ENCODE measurements at places on chromosomes 2 and 18. TPM values are rescaled to one million over a fixed set of nuclear protein-coding genes. Genes with fewer than 3 reads are reported as not detected.

ICA1L gene
- total RNA-seq: 4.5 TPM

SDC1 gene
- total RNA-seq: 22.3 TPM

- no peak for DNase-seq
Measured at GRCh38 chr2:237874585-237875161, 15.2 kb downstream of the RAMP1 start.

DNA sequence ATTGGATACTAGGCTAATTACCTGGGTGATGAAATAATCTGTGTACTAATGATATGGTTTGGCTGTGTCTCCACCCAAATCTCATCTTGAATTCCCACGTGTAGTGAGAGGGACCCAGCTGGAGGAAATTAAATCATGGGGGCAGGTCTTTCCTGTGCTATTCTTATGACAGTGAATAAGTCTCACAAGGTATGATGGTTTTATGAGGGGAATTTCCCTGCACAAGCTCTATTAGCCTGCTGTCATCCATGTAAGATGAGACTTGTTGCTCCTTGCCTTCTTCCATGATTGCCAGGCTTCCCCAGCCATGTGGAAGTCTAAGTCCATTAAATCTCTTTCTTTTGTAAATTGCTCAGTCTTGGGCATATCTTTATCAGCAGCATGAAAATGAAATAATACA is 394.1 kb upstream of the SYT4 start:
- no peak for DNase-seq

DNA sequence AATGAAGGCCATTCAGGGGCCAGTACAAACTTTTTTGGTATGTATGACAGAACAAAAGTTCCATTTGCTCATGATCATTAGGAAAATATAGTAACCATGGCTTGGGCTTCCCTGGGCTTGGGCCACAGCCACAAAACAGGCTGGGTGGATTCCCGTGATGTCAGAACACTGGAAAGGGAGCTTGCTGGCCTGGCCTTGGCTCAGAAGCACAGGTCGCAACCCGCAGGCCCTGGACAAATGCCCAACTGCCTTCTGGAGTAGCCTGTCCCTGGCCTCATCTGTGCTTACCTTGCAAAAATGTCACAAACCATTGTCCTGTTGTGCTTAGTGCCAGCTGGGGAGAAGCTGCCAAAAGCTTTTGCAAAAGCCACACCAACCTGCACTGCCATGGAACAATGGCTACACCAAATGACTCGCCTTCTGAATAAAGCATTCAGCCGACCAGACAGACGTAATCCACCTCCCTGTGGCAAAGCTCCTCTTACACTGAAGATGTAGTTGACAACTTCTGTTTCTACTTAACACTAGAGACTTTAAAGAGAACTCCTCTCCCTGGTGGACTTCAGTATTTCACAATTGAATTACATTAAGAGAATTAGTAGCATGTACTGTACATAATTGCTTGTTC is 125.5 kb downstream of the ANKRD44 start:
- no peak for DNase-seq

Data from H9 (cell line).